ENCODE measurements at places on chromosomes 5 and 9. TPM values are rescaled to one million over a fixed set of nuclear protein-coding genes. Genes with fewer than 3 reads are reported as not detected.

- peaks cover 42% of the 10 kb centered on the region for H3K36me3 ChIP-seq
- H3K27me3 ChIP-seq, result no peaks in the 10 kb centered on the region
- H3K27ac ChIP-seq, result no peak overlapping the region
- no peak overlapping the region for H3K4me3 ChIP-seq
- no peaks in the 10 kb centered on the region for H3K4me1 ChIP-seq
These were observed 29.0 kb upstream of the ANXA6 start for GRCh38 chr5:151186538-151186937.

DNA sequence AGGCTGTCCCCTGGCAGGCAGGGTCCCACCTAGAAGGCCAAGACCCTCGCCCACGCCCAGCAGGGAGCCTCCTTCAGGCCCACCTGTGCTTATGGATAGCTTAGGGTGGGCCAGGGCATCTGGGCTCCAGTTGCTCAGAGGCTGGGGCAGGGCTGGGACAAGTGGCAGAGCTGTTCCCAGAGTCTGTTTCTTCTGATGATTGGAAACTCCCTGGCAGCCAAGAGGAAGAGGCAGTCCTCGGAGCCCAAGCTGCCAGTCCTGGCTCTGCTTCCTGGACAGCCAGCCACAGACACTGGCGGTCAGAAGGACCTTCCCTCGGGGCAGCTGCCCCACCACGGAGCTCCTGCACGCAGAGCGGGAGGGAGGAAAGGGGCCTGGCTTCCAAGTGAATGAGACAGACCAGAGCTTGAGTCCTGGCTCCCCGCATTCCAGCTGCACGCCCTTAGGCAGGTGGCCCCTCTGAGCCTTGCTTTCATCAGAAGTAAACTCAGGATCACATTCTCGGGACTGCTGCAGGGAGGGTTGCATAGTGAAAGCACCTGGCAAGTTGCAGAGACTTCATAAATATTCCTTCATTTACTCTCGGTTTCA, 37.9 kb upstream of the GABRP start:
- peak overlapping the region; percentile 81 for H3K27ac ChIP-seq
- DNase-seq, result peak; percentile 80
- H3K36me3 ChIP-seq, result no peaks in the 10 kb centered on the region
- H3K4me1 ChIP-seq, result peaks cover 45% of the 10 kb centered on the region
- H3K4me3 ChIP-seq, result no peak overlapping the region

GRCh38 chr5:7348168-7348854, 47.6 kb upstream of the ADCY2 start:
- no peaks in the 10 kb centered on the region for H3K36me3 ChIP-seq
- no peak overlapping the region for H3K27ac ChIP-seq
- H3K4me1 ChIP-seq, result no peaks in the 10 kb centered on the region
- DNase-seq, result no peak

PCDHB15 gene
- 4.5 TPM for total RNA-seq

- H3K27me3 ChIP-seq, result no peaks in the 10 kb centered on the region
- H3K36me3 ChIP-seq, result no peaks in the 10 kb centered on the region
- DNase-seq, result no peak
- H3K4me3 ChIP-seq, result no peak overlapping the region
- peaks cover 32% of the 10 kb centered on the region for H3K4me1 ChIP-seq
- H3K27ac ChIP-seq, result no peak overlapping the region
These were observed 38.1 kb upstream of the SSBP2 start for GRCh38 chr5:81789033-81789432.

GRCh38 chr5:14247054-14247386, 103.9 kb downstream of the TRIO start:
- H3K4me3 ChIP-seq, result no peak overlapping the region
- no peak overlapping the region for H3K27ac ChIP-seq
- peaks cover 69% of the 10 kb centered on the region for H3K4me1 ChIP-seq
- H3K27me3 ChIP-seq, result no peaks in the 10 kb centered on the region
- no peaks in the 10 kb centered on the region for H3K36me3 ChIP-seq
- no peak for DNase-seq

DNA sequence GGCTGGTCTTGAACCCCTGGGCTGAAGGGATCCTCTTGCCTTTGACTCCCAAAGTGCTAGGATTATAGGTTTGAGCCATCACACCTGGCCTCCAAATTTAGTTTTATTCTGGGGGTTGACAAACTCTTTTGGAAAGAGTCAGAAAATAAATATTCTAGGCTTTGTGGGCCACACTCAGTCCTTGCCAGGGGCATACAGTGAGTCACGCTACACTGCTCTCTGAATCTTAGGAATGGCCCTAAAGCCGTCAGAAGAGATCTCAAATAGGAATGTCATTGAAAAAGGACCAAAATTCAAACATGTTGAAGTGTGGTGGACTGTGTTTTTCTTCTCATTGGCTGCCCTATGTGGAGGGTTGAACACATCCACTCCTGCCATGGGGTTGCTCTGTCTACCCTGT, 127.7 kb upstream of the BASP1 start:
- no peaks in the 10 kb centered on the region for H3K36me3 ChIP-seq
- no peaks in the 10 kb centered on the region for H3K4me1 ChIP-seq
- no peak overlapping the region for H3K4me3 ChIP-seq
- no peak overlapping the region for H3K27ac ChIP-seq

C9 gene
- not detected for total RNA-seq

GRCh38 chr5:40560474-40561110, 119.1 kb upstream of the PTGER4 start:
- H3K27ac ChIP-seq, result no peak overlapping the region
- no peak for DNase-seq
- H3K4me1 ChIP-seq, result no peaks in the 10 kb centered on the region
- no peak overlapping the region for H3K4me3 ChIP-seq

DNA sequence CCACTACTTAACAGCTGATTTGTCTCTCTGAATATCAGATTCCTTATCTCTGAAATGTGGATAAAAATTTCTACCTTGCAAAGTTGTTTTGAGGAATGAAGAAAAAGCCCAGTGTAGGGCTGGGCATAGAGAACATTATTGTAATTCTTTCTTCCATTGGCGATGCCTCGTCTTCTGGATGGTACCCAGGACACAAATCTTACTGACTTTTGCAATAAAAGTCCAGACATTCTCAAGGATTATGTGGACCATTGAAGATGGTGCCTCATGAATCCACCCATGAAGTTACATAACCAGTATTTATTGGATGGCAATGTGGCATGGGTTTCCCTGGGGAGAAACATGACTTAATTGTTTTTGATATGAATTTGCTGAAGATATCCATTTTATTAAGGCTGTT, 33.1 kb downstream of the NNT start:
- no peak for DNase-seq
- no peak overlapping the region for H3K27ac ChIP-seq
- peaks cover 27% of the 10 kb centered on the region for H3K4me1 ChIP-seq
- no peak overlapping the region for H3K4me3 ChIP-seq
- no peaks in the 10 kb centered on the region for H3K27me3 ChIP-seq
